ENCODE measurements at places on chromosomes 3 and 15. TPM values are rescaled to one million over a fixed set of nuclear protein-coding genes. Genes with fewer than 3 reads are reported as not detected.

ITGA11 gene
- not detected for polyA plus RNA-seq

SYNPR gene
- polyA plus RNA-seq, result not detected

SLC22A14 gene
- 0.08 TPM for polyA plus RNA-seq

DPPA2 gene
- not detected for polyA plus RNA-seq

ADCY5 gene
- 0.01 TPM for polyA plus RNA-seq

CDHR4 gene
- not detected for polyA plus RNA-seq

ZDHHC3 gene
- 63.5 TPM for polyA plus RNA-seq

ALAS1 gene
- 48.9 TPM for polyA plus RNA-seq

MST1R gene
- 104 TPM for polyA plus RNA-seq

Measured in foreskin keratinocyte (primary cell).